ENCODE measurements at places on chromosomes 2 and 18. TPM values are rescaled to one million over a fixed set of nuclear protein-coding genes. Genes with fewer than 3 reads are reported as not detected.

Gene TXNDC2
- 0.91 TPM for total RNA-seq

Gene DPP10
- not detected for total RNA-seq

Gene KCNG2
- 0.80 TPM for total RNA-seq

Gene MYO5B
- 1.5 TPM for total RNA-seq

DNA sequence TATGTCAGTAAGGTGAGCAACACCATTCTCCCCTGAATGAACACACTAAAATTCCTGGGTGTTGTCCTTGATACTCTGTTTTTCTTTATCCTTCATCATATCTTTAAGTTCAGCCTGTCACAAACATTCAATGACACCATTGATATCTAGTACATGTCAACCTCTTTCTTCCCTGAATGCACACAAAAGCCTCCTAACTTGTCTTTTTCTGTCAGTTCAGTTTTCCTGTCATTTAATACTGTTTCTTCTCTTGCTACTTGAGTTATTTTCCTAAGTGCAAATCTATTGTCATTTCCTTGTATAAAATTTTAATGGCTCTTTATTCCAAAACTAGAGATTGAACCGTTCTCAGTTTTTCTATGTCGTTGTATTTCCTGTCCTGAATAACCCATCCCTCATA, 1107.6 kb upstream of the SLC39A10 start:
- H3K36me3 ChIP-seq: no peaks in the 10 kb centered on the region
- no peaks in the 10 kb centered on the region for H3K27me3 ChIP-seq
- H3K4me1 ChIP-seq: no peaks in the 10 kb centered on the region
- no peak overlapping the region for H3K4me3 ChIP-seq
- H3K27ac ChIP-seq: no peak overlapping the region

DNA sequence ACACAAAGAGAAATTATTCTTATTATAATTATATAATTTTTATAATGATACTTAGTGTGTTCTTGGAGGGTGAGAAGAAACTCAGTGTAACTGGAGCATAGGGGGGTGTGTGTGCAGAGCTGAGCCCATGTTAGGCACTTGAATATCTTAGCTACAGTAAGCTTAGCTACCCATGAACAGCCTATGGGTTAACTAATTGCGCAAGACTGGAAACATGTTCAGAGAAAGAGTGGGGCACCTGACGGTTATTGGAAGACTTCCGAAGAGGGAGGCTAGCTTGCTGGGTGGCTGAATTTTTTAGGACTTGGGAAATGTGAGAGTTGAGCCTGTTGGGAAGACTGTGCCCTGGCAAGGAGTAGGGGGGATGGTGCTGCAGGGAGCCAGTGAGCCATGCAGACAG, 229.2 kb downstream of the SLC4A3 start:
- no peaks in the 10 kb centered on the region for H3K36me3 ChIP-seq
- peaks cover 2% of the 10 kb centered on the region for H3K4me1 ChIP-seq
- DNase-seq: no peak
- no peaks in the 10 kb centered on the region for H3K27me3 ChIP-seq
- H3K4me3 ChIP-seq: no peak overlapping the region

- H3K4me1 ChIP-seq: no peaks in the 10 kb centered on the region
- DNase-seq: no peak
- H3K4me3 ChIP-seq: no peak overlapping the region
- H3K36me3 ChIP-seq: no peaks in the 10 kb centered on the region
- H3K27ac ChIP-seq: no peak overlapping the region
Measured at GRCh38 chr2:415986-416610, 128.2 kb upstream of the ALKAL2 start.

DNA sequence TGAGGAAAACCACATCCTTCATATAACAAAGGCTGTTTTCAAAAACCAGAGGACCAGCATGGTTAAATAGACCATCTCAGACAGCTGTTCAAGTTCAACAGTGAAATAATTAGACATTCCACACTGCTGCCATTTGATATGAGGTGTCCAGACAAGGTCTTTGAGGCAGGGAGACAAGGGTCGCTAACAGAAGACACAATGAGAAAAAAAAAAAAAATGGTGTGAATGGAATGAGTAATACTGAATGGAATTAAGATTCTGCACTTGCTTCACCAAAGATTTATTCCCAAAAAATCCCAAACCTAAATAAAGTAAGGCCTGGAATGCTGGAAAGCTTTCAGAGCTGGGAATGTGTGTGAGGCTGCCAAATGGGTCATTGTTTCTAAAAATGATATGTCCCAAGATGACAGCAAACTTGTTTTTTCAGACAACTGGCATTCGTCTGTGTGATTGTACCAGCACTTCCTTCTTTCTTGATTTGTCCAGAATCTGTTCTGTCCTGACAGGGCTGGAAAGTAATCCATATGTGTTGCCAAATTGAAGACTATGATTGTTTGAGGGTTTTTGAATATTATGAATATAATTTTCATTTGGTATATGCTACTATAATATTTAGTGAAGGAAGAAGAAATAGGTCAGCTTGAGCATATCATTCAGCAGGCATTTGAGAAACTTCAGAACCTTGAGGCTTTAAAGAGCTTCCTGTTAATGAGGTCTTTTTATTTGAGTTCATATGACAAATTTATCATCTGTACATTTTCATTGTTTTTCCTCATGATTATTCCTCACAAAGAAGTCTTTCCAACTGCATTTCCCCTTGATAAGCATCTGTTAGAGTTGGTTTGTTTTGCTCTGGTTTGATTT, 85.2 kb upstream of the ITGA4 start:
- no peak overlapping the region for H3K4me3 ChIP-seq
- H3K4me1 ChIP-seq: no peaks in the 10 kb centered on the region
- H3K36me3 ChIP-seq: no peaks in the 10 kb centered on the region
- no peaks in the 10 kb centered on the region for H3K27me3 ChIP-seq

DNA sequence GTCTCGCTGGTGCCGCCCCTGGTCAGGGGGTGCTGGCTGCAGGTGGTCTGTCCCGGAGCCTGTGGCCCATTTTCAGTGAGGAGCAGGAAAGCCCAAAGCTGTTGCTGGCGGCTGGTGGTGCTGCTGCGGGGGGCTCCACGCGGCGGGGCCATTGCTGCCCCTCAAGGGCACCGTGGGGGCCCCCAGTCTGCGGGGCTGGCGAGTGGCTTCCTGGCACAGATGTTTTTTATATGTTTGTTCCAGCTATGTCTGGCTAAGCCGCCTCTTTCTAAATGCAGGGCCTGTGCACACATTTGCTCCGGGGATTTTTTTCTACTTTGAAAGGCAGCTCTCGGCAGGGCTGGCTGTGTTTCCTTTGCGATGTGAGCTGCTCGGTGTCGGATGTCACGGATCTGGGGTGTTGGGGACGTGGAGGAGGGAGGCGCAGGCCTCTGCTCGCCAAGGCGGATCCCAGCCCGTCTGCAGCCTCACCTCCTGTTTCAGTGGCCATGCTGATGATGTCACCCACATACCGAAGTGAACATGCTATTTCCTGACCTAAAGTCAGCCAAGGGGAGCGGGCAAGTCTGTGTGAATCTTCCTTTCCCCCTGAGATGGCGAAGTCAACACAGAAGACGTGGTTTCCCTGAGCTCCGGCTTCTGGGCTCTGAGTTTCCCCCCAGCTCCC, 112.0 kb upstream of the CTDP1 start:
- H3K36me3 ChIP-seq: no peaks in the 10 kb centered on the region
- H3K27ac ChIP-seq: no peak overlapping the region
- DNase-seq: peak; percentile 19
- no peaks in the 10 kb centered on the region for H3K27me3 ChIP-seq

GRCh38 chr2:152051436-152051835, 47.4 kb downstream of the CACNB4 start:
- no peaks in the 10 kb centered on the region for H3K36me3 ChIP-seq
- no peak for DNase-seq
- no peak overlapping the region for H3K27ac ChIP-seq

- no peak overlapping the region for H3K4me3 ChIP-seq
- DNase-seq: no peak
- no peaks in the 10 kb centered on the region for H3K4me1 ChIP-seq
- H3K27ac ChIP-seq: no peak overlapping the region
- H3K27me3 ChIP-seq: no peaks in the 10 kb centered on the region
Measured at GRCh38 chr2:102967451-102967850, 205.6 kb downstream of the TMEM182 start.

GRCh38 chr18:3511980-3512379, 62.0 kb downstream of the TGIF1 start:
- no peaks in the 10 kb centered on the region for H3K36me3 ChIP-seq
- no peak for DNase-seq
- H3K27ac ChIP-seq: no peak overlapping the region
